Right cardiac atrium (tissue), 5 donors: ENCODE measurements at places on chromosomes 4 and X. TPM values are rescaled to one million over a fixed set of nuclear protein-coding genes. Genes with fewer than 3 reads are reported as not detected.

SLC34A2 gene
- 0.89 TPM for total RNA-seq

BTC gene
- 0.35 TPM for total RNA-seq

P2RY10 gene
- not detected for total RNA-seq

CXorf38 gene
- 8.3 TPM for total RNA-seq

EFHC2 gene
- total RNA-seq, result 5.9 TPM

PIR gene
- total RNA-seq, result 14.8 TPM

ADRA2C gene
- total RNA-seq, result 4.6 TPM

SLC39A8 gene
- 77.7 TPM for total RNA-seq

L1CAM gene
- total RNA-seq, result 9.2 TPM

IL2RG gene
- total RNA-seq, result 3.5 TPM

CT45A1 gene
- total RNA-seq, result not detected

MBNL3 gene
- total RNA-seq, result 164 TPM

GABRE gene
- total RNA-seq, result 11.7 TPM

ANKRD50 gene
- 7.9 TPM for total RNA-seq

HELT gene
- total RNA-seq, result not detected

DRD5 gene
- not detected for total RNA-seq

TRAPPC2 gene
- total RNA-seq, result 6.4 TPM

SMR3B gene
- total RNA-seq, result not detected

MAOA gene
- 133 TPM for total RNA-seq

CENPVL1 gene
- total RNA-seq, result not detected

CTAG2 gene
- total RNA-seq, result not detected

STS gene
- total RNA-seq, result 6.7 TPM

SSX4 gene
- not detected for total RNA-seq

TXK gene
- total RNA-seq, result 0.59 TPM

PPP2R2C gene
- 6.8 TPM for total RNA-seq

GLRB gene
- 16.9 TPM for total RNA-seq

OPRPN gene
- not detected for total RNA-seq
